ENCODE measurements at places on chromosomes 16 and 17. TPM values are rescaled to one million over a fixed set of nuclear protein-coding genes. Genes with fewer than 3 reads are reported as not detected.

The KRTAP2-1 gene
- total RNA-seq = not detected

DNA sequence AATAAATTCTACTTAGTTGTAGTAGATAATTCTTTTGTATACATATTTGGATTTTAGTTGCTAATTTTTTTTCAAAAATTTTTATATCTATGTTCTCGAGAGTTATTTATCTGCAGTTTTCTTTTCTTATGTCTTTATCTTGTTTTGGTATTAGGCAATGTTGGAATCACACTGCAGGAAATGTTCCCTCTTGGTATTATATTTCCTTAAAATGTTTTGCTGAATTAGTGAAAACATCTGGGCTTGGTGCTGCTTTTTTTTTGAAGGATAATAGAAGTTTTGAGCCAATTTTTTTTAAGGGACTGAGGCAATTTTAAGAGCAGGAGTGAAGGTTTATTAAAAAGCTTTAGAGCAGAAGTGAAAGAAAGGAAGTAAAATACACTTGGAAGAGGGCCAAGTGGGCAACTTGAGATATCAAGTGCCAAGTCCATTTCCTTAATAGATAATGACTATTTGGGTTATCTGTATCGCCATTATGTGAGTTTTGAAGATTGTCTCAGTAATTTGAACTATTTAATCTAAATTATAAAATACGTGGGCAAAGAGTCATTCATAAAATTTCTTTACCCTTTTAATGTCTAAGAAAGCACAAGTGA is 1390.1 kb upstream of the CDH8 start:
- DNase-seq = no peak

- no peak for DNase-seq
Observed at GRCh38 chr16:8381814-8382213, 208.5 kb downstream of the TMEM114 start.

DNA sequence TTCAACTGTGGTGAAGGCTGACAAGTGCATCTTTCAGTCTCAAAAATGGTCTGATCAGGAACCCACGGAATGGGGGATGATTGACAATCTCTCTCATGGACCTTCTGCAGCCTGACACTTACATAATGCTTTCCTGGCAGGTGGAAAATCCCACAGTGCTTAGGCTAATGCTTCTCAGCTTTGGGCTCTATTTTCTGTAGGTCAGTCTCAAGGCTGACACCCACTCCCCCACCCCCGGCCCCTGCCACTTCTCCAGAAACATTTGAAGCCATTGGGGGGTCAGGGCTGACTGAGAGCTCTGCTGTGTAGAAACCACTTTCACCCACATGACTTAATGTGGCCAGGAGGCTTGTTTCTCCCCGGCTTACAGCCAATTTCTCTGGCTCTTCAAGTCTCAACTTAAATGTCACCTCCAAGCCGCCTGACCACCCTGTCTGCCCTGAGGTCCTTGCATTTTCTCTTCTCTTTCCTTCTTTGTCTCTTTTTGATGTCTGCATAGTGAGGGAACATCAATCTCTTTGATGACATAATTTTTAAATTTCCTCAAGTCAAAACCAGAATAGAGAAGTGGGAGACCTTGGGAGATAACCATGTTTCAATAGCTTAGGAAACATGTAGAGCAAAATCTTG is 16.7 kb upstream of the IRF8 start:
- no peak for DNase-seq

The AURKB gene
- 1.8 TPM for total RNA-seq

- DNase-seq = no peak
Observed at GRCh38 chr17:29572691-29573557, 4.4 kb downstream of the TP53I13 start.

DNA sequence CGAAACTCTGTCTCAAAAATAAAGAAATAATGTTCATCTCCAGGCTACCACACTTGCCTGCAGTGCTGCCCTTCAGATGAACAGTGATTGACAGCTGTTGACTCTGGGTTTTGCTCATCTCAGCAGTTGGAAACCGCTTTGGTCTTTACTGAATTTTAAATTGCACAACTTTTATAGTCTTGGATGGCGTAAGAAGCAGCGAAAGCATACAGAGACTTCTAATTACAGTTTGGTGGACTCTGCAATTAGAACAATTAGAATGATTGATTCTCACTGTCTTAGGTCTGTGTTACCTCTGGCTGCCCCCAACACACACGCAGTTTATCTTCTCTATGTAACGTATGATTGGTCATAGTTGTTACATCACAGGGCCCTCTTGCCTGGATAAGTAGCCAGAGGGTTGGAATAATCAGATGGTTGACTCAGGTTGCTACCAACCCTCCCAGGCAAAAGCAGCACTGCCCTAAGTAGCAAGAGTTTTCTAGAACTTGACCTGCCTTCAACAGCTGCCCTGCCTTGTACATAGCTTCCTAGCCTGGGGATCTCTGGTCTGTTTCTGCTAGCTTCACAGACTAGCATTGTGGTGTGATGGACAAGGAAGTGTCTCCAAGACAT is 1.9 kb upstream of the NAT9 start:
- no peak for DNase-seq

The EEF2K gene
- total RNA-seq = 18.9 TPM

DNA sequence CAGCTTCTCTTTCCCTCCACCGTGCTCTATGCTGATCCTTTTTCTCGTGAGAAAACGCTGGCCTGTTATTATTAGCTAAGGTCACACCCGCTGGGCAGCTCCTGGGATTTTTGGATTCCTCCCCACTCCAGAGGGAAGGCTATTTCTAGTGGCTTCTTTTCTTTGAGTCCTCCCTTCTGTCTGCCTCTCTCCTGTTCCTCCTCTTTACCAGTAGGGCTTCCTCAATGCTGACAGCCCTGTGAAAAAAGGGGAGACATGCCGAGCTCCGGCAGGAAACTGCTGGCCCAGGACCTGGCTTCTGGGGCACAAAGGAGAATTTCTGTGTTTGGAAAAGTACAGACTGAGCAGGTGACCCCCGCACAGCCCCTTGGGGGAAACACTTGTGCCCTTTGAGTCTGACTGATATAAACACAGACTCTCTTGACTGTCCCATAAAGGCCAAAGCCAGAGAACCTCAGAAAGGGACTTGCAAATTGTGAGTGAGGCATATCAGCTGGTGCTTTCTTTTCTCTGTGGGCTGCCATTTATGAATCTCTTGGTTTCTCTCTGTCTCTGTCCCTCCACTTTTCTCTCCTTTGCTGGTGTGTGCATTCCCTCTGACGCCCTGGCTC is 14.0 kb upstream of the RNF135 start:
- no peak for DNase-seq

GRCh38 chr17:67049025-67049739 is 4.8 kb downstream of the CACNG1 start:
- DNase-seq = no peak

The MYL4 gene
- 5,829 TPM for total RNA-seq

The SULT1A4 gene
- 15.8 TPM for total RNA-seq

The GJD3 gene
- total RNA-seq = 1.6 TPM

DNA sequence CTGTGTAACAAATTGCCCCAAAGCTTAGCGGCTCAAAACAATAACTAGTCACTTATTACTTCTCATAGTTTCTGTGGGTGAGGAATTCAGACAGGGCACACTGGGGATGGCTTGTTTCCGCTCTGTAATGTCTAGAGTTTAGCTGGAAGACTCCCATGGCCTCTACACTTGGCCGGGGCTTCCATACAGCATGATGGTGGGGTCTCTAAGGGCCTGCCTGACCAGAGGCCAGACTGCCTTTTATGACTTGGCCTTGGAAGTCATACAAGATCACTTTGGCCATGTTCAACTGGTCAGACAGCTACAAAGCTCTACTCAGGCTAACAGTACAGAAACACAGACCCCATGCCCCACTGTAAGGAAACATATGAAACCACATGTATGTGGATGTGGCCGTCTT is 8.2 kb downstream of the GLP2R start:
- DNase-seq = no peak

- no peak for DNase-seq
Observed at GRCh38 chr16:53740476-53740875, 36.5 kb downstream of the FTO start.

The AMZ2 gene
- 62.8 TPM for total RNA-seq

- no peak for DNase-seq
Observed at GRCh38 chr17:21190078-21190477, 23.9 kb downstream of the TMEM11 start.

GRCh38 chr16:79754501-79754900 is 154.0 kb upstream of the MAF start:
- no peak for DNase-seq

- DNase-seq = no peak
Observed at GRCh38 chr16:50331570-50331969, 37.2 kb downstream of the BRD7 start.

DNA sequence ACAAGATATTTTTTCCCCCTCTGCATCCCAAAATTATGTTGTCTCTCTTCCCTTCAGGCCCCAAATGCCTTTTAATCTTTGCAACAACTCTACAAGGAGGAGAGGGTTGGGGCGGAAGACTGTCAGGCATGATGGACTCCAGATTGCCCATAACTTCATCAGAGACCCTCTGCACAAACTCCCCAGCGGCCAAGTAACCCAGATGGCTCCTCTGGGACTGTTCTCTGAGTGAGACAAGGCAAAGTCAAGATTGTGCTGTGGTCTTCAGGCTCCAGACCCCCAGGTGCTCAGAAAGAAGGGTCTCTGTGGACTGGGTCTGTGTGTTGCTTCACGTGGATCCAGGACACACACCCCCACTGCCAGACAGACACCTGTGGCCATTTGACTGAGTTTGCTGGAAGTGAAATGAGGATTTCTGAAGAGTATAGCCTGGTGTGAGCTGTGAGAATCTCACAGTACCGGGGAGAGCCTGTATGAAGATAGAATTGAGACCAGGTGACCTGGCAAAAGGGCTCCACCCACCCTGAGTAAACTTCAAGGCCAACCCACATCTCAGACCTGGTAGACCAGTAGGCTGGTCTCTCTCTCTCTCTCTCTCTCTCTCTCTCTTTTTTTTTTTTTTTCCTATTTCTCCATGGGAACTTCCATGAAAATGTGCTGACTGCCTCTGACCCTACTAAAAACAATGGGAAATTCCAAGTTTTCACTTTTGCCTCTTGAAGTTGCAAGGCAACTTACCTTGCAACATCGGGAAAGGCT is 354.1 kb downstream of the SOX9 start:
- DNase-seq = no peak

The PRSS36 gene
- total RNA-seq = 1.9 TPM

DNA sequence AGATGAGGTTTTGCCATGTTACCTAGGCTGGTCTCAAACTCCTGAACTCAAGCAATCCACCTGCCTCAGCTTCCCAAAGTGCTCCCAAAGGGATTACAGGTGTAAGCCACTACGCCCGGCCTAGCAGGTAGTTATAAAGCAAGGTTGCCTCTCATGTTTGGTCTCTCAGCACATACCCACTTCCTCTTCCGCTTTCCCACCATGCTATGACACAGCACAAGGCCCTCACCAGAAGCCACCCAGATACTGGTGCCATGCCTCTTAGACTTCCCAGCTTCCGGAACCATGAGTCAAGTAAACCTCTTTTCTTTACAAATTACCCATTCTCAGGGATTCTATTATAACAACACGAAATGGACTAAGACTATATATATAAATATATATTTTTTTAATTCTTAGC is 143.6 kb downstream of the COPRS start:
- no peak for DNase-seq

The OR3A3 gene
- not detected for total RNA-seq

GRCh38 chr16:75074920-75075687 is 41.5 kb downstream of the LDHD start:
- no peak for DNase-seq

DNA sequence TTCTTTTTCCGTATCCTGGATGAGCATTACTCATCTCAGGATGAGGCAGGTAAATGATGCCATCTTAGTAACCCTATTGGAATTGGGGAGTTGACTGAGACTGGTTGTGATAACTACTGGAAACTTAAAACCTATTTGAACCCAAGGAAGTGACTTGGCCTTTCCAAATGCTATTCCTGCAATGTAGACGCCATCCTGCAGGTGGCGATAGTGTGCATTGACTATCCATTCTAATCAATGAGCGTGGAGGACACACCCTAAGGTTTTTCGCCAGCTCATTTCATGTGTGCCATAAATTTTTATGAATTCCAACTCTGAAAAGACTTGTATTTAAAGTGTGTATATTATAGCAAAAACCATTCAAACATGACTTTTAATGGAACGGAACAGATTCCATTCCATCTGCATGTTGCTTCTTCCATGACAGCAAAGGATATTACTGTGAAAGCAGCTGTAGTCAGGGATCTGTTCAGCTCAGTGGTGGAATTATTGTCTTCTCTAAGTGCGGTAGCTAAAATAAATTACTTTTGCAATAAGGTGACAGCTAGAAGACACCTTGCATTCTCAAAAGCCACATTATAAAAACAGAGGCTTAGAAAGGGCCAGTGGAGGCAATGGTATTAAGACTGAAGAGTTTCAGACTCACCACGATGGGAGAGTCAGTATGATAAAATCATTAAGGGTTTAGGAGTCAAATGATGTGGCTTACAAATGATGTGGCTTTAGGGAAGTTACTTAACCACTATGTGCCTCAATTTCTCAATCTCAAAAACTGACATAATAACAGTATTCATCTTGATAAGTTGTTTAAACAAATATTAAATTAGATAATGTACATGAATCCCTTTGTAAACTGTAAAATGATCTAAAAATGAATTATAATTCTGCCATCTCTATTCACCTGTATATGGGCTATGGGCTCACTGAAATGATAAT is 55.5 kb downstream of the SYT17 start:
- DNase-seq = no peak

The MYOCD gene
- total RNA-seq = 65.1 TPM

DNA sequence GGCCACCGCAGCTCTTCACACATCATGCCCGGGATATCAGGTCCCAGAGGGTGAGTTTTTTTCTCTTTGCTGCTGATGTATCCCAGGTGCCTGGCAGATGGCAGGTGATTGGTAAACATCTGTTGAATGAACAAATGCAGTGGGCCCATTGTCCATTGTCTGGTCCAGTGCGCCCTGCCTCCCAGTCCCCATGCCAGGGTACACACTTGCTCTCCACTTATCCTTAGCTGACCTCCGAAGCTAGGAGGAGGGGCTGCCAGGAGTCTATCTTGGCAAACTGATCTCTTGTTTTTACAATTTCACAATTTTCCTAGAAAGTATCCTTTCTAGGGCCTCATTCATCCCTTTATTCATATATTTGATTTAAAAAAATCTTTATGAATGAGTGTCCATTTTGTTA is 196.0 kb downstream of the RAB11FIP4 start:
- no peak for DNase-seq

- DNase-seq = no peak
Observed at GRCh38 chr16:87310610-87311009, 6.6 kb downstream of the C16orf95 start.

- no peak for DNase-seq
Observed at GRCh38 chr17:49731435-49731831, 23.7 kb upstream of the SLC35B1 start.

The SMIM36 gene
- not detected for total RNA-seq

Measured in right atrium auricular region (tissue), 2 donors.